ENCODE measurements at places on chromosomes 12 and 14.
A peak's percentile ranks its signal among the peaks of the same experiment; 100 is the strongest.

- DNase-seq = no peak
Observed at GRCh38 chr12:98591209-98591608, 2.3 kb upstream of the SLC25A3 start.

- no peak for DNase-seq
Observed at GRCh38 chr14:58108717-58109116, 43.3 kb downstream of the ARMH4 start.

DNA sequence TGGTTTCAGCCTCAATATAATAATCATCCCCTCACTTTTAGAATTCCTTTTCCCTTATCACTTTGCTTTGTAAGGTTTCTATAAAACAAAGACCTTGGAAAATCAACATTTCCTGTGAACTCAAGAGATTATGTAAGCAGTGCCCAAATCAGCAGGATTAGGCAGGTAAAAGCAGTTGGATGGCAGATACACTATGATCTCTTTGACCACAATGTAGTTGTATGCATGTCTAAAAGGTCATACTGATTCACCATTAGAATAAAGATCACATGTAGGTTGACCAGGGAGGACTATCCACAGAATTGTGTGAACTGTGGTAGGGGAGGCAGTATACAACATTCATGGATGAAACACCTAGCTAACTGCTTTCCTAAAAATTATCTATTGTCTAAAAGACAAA lies 57.5 kb downstream of the DENND5B start:
- no peak for DNase-seq

DNA sequence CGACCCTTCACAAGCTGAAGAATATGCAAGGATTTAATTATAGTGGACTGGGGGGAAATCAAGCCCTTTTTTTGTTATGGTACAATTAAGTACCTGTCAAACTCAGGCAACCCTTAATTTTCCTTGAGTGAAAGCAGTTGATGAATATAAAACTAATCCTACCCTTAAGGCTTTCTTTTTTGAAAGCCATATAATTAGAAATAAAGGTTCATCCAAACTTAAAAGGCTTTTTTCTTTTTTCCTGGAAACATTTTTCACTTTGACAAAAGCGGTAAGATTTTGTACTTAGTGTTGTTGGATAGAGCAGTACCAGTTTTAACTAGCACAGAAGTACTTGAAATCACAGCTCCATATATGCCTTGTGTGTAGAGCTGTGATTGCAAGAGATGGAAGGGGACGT lies 91.9 kb upstream of the MANSC4 start:
- no peak for DNase-seq

DNA sequence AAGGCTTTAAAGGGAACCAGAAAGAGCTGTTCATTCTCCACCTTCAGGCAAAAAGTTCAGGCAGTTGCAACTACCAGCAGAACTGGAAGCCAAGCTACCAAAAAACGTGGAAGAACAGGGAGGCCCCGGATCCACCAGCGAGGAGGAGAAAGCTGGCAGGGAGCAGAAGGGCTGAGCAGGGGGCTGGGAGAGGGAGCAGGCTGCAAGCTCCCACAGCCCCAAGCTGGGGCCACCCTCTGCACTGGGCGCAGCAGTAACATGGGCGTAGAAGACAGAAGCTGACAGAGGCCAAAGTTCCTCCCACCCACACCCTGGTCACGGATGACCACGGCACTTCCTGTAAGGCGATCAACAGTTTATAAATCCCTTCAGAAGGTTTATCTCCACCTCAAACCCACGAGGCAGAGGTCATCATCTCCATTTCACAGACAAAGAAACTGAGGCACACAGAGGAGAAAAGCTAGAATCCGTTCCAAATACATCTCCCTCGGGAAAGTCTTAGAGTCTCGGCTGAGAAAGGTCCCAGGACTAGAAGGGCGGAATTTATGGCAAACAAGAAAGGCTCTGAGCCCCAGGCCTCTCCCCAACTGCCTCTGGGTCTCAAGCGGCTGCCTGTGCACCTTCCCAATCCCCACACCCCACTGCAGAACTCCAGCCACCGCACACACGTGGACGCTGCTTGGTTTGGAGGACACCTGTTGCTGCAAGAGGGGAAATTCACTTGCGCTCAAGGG lies 1.8 kb downstream of the CCDC85C start:
- DNase-seq = no peak

DNA sequence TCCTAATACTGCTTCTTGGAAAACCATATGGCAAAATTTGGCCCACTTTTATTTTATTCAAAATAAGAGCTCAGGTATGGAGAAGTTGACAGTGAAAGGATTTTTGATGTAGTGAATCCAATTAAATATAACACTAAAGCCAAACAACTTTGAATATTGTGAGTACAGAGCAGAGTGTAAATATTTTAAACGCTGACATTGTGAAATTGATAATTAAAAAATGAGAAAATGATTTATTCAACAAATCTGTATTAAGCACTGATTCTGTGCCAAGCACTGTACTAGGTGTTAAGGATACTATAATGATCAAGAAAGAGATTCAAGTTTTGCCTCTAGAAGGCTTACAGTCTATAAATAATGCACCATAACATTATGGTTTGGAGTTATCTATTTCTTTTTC lies 50.5 kb downstream of the ATL1 start:
- DNase-seq = no peak

DNA sequence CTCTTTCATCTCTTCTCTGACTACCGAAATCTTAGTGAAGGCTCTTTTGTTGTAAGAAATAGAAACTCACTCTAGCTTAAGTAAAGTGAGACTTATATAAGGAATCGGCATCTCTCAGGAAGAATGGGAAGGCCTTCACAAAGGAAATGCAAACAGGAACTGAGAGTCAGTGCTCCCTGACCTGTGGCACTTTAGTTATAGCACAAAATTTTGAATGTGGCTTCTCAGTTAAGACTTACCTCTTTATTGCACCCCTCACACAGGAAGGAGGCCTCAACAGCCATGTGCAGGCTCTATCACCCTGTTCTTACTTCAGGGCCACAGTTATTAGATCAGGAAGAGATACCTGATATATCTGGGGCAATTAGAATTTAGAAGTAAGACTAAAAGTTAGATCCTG lies 224.7 kb upstream of the EGLN3 start:
- no peak for DNase-seq

GRCh38 chr14:33859306-33859705 lies 91.6 kb downstream of the EGLN3 start:
- no peak for DNase-seq

GRCh38 chr12:53981634-53982565 lies 3.0 kb upstream of the HOXC10 start:
- no peak for DNase-seq

DNA sequence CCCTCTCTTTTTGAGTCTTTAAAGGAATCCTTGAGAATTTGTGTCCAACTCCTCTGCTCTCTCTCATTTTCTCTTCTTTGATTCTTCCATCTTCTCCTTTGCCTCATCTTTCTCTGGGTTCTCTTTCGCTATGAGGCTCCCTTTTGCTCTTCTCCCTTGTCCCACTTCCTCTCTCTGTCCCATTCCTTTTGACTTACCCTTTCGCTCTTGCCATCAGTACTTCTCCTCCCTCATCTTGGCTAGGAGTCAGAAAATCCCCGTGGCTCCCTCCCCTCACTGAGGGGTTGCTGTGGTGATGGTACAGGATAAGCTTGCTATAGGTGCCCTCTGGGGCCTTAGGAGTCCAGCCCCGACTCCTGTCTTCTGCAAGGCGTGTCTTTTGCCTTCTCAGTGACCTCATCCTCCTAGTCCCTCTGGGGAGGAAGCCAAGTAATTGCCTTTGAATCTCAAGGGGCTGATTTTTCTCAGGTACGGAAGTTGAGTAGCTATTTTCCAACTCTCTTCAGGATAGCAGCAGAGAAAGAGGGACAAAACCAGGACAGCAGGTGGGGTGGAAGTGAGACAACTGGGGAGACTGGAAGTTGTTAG lies 6.4 kb downstream of the PDE1B start:
- no peak for DNase-seq

DNA sequence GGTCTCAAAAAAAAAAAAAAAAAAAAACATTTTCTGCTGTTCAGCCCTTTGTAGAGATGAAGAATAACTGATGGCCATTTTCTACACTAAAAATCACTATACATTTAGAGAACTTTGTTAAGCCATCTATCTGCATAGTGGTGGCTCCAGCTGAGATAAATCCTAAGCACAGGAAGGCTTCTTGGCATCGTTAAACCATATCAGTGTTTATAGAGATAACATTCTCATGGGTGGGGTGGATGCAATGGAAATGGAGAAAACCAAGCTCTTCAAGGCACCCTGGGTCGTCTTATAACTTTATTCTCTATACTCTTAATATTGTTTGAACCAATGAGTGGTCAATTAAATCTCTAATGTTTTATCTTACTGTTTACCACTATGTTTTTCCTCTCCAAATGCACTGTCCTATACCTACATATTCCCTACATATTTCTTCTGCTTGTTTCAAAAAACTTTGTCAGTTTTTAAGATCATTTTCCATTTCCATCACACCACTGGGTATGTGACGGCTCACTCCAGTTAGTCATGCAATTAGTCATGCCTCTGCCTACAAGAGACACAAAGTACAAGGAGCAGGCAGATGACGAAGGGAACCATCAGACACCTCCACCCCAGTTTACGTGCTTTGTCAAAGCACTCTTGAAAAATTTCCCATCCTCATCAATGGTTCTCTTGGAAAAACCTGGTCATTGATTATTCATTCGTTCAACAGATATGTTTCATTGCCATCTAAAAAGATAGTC lies 119.3 kb upstream of the OVCH1 start:
- DNase-seq = no peak

GRCh38 chr12:82012176-82012575 lies 253.0 kb upstream of the PPFIA2 start:
- no peak for DNase-seq

DNA sequence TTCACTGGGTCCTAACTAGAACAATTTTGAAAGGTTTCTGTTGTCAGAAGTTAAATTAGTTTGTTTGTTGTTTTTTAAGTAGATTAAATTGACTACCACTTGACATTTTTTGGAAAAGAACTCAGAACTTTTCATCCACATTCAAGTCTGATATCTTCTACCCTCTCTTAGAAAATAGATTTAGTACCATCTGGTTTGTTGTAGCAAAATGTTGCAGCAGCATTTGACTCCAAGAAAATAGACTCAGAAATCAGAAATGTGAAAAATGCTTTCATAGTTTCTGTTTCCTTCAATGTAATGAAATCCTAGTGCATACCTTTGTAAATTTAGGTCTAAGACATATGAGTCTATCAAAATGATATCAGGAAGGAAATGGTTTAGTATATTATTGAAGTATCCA lies 256.3 kb upstream of the CLEC14A start:
- no peak for DNase-seq

GRCh38 chr12:75720812-75721641 lies 209.6 kb upstream of the KRR1 start:
- no peak for DNase-seq

DNA sequence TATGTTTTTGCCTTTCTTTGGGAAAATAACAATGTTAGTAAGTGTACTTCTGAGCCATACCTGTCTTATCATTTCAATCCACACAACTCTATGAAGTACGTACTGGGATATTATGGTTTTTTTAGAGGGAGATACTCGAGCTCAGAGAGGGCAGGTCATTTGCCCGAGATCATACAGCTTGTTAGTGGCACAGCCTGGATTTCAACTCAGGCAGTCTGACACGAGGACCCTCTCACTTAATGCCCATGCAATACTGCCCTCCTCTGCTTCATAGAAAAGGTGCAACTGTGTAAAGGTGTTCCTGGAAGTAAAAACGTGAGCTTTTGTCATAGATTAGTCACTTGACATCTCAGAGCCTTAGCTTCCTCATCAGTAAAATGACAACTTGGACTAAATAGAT lies 128.0 kb downstream of the NDUFA12 start:
- DNase-seq = no peak

DNA sequence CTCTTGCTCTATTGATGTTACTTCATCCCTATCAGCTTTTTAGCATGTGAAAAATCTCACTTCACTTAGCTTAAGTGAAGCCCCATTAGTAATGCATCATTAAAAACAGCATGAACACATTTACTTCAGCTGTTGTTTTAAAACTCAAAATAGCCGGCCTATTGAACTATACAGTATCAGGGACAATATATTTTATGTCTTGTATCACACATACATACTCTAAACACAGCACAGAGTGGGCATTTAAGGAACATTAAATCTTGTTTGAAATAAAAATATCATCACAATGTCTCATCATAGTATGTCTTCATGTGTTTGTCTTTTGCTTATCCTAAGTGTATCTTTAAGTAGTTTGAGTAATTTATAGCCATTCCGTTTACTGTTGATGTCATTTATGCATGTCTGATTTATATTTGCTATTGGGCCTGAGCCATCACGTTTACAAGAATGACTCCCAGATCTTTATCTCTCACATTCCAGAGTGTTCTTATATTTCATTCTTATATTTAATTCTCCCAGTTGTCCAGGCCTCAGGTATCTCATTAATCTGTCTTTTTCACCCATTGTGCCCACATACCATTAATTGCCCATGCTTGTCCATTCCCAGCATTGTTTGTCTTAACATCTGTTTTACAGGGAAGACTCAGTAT lies 57.5 kb downstream of the ARHGAP5 start:
- no peak for DNase-seq

DNA sequence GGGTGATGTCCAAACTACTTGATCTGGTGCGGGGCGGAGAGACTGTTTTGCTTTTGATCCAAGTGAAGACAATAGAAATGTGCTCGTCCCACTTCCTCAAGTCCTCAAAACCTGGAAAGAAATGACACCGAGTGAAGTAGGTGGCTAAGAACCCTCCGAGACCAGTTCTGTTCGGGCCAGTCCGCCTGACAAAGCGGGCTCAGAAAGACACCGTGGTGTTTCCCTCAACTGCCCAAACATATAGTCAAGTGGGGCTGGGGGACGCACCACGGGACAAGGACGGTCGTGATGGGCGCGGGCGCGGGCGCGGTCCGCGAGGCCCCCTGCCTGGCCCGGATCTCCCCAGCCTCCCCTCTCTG lies 1.6 kb downstream of the PHLDA1 start:
- DNase-seq = no peak

- no peak for DNase-seq
Observed at GRCh38 chr14:32473464-32473855, 144.4 kb downstream of the AKAP6 start.

GRCh38 chr14:23539248-23540140 lies 12.1 kb downstream of the ZFHX2 start:
- peak; percentile 52 for DNase-seq

DNA sequence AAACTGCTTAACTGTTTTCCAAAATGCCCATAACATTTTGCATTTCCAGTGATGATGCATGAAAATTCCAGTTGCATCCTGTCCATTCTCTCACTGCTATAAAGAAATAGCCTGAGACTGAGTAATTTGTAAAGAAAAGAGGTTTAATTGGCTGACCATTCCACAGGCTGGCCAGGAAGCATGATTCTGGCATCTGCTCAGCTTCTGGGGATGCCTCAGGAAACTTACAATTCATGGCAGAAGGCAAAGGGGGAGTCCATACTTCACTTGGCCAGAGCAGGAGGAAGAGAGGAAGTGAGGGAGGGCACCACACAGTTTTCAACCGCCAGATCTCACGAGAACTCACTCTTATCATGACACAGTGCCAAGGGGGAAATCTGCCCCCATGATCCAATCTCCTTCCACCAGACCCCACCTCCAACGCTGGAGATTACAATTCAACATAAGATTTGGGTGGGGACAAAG lies 18.2 kb upstream of the CLEC2D start:
- peak; percentile 47 for DNase-seq

GRCh38 chr14:75486318-75486717 lies 36.0 kb upstream of the BATF start:
- DNase-seq = no peak
